ENCODE measurements at places on chromosomes 4 and X. TPM values are rescaled to one million over a fixed set of nuclear protein-coding genes. Genes with fewer than 3 reads are reported as not detected.
A peak's percentile ranks its signal among the peaks of the same experiment; 100 is the strongest.

GRCh38 chrX:50723006-50723405 lies 91.0 kb downstream of the SHROOM4 start:
- no peak for DNase-seq

- DNase-seq = peak; percentile 48
Measured at GRCh38 chr4:119081943-119082342, 53.7 kb upstream of the MYOZ2 start.

Gene C4orf51
- total RNA-seq = not detected

Gene USP17L28
- not detected for total RNA-seq

DNA sequence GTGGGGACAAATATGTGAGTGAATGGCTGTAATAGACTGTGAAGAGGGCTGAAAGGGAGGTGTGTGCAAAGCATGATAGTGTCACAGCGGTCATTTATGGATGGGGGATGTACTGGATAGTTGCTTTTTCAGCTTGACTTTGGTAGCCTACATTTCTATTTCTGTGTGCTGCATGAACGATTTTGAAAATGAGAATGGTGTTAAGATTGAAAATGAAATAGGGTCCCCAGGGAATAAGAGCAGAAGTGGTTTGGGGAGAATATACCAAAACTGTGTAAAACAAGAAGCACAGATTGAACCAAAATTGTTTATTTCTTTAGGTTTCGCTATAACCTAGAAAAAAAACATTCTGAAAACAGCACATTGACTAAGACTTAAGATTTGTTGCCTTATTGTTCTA lies 58.8 kb upstream of the CLNK start:
- DNase-seq = no peak

Gene SMAD1
- total RNA-seq = 10.6 TPM

- no peak for DNase-seq
Measured at GRCh38 chrX:11367609-11368430, 74.6 kb downstream of the AMELX start.

All from left cardiac atrium (tissue), 4 donors.